ENCODE measurements at places on chromosomes 4 and X.

- DNase-seq = no peak
Observed at GRCh38 chr4:43244688-43245382, 352.3 kb downstream of the GRXCR1 start.

- no peak for DNase-seq
Observed at GRCh38 chr4:94939791-94940519, 182.2 kb downstream of the BMPR1B start.

DNA sequence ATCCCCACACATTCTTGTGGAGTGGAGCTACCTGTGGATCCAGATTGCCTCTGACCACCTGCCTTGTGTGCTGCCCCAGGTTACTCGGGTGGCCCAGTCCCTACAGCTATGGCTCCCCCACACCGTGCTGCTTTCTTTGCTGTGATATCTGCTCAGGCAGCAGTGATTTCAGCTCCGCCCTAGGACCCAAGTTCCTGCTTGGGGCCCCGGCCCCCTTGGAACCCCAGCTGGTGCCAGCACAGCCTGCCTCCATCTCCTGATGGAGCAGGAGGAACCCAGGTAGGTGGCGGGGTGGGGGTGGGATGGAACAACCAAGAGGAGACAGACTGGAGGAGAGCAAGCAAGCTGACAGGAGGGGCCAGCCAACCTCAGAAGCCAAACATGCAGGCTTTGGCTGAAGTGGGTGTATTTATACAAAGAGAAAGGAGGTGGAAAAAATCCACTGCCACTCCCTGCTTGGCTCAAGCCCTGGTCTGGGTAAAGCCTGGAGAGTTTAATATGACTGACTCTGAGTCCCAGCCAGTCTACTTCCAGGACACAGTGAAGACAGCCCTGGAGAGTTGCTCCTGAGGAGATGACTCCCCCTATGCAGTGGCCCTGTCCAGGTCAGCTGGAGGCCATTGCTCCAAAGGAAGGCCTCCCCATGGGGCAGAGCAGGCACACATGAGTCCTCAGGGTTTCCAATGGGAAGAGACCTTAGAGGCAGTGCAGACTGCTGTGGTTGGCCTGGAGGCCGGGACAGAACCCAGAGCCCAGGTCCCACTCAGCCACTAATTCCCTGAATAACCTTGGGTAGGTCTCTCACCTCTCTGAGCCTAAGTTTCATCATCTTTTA, 197.1 kb upstream of the MAMLD1 start:
- no peak for DNase-seq

DNA sequence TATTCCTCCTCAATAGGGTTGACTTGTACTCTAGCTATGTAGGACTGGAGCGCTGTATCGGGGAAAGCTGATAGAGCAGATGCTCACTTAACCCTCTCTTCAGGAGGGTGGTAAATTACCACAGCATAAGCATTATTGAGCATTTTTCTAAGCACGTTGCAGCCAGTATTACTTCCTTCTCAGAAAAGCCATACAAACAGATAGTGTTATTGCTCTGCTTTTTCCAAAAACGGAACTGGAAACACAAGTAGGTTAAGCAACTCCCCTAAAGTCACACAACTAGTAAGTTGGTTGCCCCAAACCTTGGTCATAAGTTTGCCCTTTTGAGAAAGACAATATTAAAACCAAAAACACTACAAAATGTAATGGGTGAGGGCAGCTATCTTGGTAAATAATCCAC, 73.9 kb downstream of the REELD1 start:
- no peak for DNase-seq

GRCh38 chrX:82163701-82164100, 961.8 kb downstream of the SH3BGRL start:
- DNase-seq = no peak

- DNase-seq = no peak
Observed at GRCh38 chrX:3134316-3134945, 93.2 kb downstream of the ARSF start.

- no peak for DNase-seq
Observed at GRCh38 chr4:168208957-168209614, 109.5 kb downstream of the DDX60 start.

GRCh38 chrX:144586756-144587155, 660.5 kb upstream of the SPANXN1 start:
- no peak for DNase-seq

DNA sequence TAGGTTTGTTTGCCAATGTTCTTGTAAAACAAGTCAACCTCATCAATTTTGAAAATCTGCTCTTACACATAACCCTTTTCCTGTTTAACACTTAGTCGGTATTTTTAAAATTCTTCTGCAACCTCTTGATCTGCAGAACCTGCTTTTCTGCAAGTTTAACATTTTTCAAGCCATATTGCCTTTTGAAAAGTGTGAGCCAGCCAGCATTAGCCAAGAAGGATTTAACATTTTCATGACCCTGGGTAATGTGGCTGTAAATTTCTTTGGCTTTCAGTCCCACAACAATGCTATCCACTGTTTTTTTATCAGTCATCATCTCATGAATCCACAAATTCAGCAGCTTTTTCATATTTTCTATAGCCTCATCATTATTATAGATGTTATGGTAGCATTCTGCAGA, 956.5 kb downstream of the FAT4 start:
- no peak for DNase-seq

DNA sequence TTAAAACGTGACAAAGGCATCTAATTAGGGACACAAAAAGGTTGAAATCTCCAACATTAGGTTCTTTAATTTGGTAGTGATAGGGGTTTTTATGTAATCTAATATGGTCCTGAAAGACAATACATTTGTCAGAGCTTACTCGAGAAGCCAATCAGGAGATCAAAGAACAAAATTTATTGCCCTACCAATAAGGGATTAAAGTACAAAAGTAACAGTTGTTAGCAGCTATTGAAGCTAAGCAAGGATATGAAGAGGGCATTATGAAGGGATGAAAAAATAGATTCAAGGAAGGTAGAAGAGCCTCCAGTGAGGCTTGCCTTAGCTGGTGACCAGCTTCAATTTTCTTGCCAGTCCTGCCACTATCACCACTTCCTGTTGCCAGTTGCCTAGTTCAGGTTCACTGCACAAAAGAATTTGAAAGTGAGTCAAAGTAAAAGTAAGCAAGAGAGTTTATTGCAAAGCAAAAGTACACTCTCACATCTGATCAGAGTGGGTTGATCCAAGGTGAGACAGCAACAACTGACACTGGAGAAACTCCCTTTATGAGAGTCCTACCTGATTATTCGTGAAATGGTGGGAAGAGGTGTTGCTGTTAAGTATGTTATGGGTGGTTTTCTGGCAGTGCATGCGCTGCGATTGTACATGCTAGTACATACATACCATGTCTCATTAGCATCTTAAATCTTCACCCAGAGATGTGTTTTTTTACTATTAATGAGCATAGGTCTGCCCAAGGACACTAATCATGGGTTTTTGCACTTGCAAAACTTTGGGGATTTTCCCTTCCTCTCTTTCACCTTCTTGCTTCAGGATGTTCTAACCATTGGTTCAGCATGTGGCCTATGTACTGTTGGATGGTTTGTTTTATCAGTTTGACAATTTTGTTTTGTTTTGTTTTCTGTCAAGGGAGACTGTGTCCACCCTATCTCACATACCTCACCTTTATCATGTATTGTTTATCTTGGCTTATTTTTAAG, 263.2 kb upstream of the ITM2A start:
- DNase-seq = no peak

GRCh38 chrX:115029869-115030570, 12.6 kb upstream of the IL13RA2 start:
- DNase-seq = no peak

GRCh38 chr4:174626342-174627008, 104.2 kb upstream of the HPGD start:
- no peak for DNase-seq

Data from stimulated activated CD8-positive, alpha-beta memory T cell treated with anti-CD3 and anti-CD28 coated beads, Interleukin-15, amount 100 ng/mL, for 24 hours (primary cell).